ENCODE measurements at places on chromosomes 1 and 21. TPM values are rescaled to one million over a fixed set of nuclear protein-coding genes. Genes with fewer than 3 reads are reported as not detected.

GRCh38 chr1:171128463-171128862, 37.8 kb downstream of the FMO3 start:
- H3K27me3 ChIP-seq = peaks cover 12% of the 10 kb centered on the region
- H3K36me3 ChIP-seq = no peaks in the 10 kb centered on the region
- no peak overlapping the region for H3K27ac ChIP-seq
- no peak overlapping the region for H3K4me3 ChIP-seq

DNA sequence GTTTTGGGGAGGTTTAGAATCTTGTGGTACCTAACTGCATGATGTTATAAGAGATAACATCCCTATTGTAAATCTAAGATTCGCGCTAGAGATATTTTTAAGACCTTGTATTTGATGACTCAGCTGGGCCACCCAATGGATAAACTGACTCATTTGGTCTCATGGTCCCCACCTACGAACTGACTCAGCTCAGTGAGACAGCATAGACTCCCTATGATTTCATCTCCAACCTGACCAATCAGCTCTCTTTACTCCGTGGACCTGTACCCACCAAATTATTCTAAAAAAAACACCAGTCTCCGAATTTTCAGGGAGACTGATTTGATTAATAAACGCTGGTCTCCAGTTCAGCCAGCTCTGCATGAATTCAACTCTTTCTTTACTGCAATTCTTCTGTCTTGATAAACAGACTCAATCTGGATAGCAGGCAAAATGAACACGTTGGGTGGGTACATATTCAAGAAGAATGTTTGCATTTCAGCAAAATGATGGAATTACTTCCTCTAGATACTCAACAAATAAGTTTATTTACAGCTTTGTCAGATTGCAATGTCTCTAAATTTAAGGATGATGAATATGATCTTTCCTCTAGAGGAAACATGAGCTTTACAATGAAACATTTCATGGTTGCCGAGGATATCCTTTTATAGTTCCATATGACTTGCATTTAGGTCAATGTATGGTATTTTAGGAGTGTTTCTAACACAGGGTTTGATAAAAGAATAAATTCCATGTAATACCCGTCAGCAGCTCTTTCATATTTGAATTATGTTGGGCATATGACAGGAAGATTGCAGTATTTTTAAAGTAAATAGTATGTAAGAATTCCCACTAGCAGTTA, 516.6 kb upstream of the RGS18 start:
- no peaks in the 10 kb centered on the region for H3K27me3 ChIP-seq
- H3K36me3 ChIP-seq = no peaks in the 10 kb centered on the region
- no peaks in the 10 kb centered on the region for H3K4me1 ChIP-seq
- DNase-seq = peak; percentile 2

- H3K27me3 ChIP-seq = no peaks in the 10 kb centered on the region
- H3K36me3 ChIP-seq = no peaks in the 10 kb centered on the region
- DNase-seq = no peak
- H3K4me1 ChIP-seq = no peaks in the 10 kb centered on the region
- H3K27ac ChIP-seq = no peak overlapping the region
These were observed 569.1 kb downstream of the NPHP4 start for GRCh38 chr1:5423109-5423508.

GRCh38 chr1:111739194-111739924, at the start of gene INKA2:
TSS of gene INKA2 (minus strand) at chr1:111739395. CDS start at chr1:111739242, 153 bp downstream.
- no peaks in the 10 kb centered on the region for H3K27me3 ChIP-seq
- no peaks in the 10 kb centered on the region for H3K36me3 ChIP-seq
- peak within 1 kb of the TSS; percentile 84 for H3K4me3 ChIP-seq
- H3K4me1 ChIP-seq = peaks cover 17% of the 10 kb centered on the region
- peak; percentile 88 for DNase-seq

The DIRAS3 gene
- total RNA-seq = 4.8 TPM
